Astrocyte (in vitro differentiated cells and primary cell): ENCODE measurements at places on chromosomes 4 and X. TPM values are rescaled to one million over a fixed set of nuclear protein-coding genes. Genes with fewer than 3 reads are reported as not detected.

GRCh38 chrX:25555521-25555920 lies 539.8 kb upstream of the ARX start:
- no peak overlapping the region for H3K27ac ChIP-seq
- H3K27me3 ChIP-seq = no peaks in the 10 kb centered on the region
- DNase-seq = no peak
- no peaks in the 10 kb centered on the region for H3K36me3 ChIP-seq
- H3K4me3 ChIP-seq = no peak overlapping the region

- no peaks in the 10 kb centered on the region for H3K36me3 ChIP-seq
- DNase-seq = no peak
- H3K27me3 ChIP-seq = no peaks in the 10 kb centered on the region
- no peaks in the 10 kb centered on the region for H3K4me1 ChIP-seq
- H3K27ac ChIP-seq = no peak overlapping the region
These were observed 77.9 kb downstream of the JAKMIP1 start for GRCh38 chr4:6122496-6122895.

DNA sequence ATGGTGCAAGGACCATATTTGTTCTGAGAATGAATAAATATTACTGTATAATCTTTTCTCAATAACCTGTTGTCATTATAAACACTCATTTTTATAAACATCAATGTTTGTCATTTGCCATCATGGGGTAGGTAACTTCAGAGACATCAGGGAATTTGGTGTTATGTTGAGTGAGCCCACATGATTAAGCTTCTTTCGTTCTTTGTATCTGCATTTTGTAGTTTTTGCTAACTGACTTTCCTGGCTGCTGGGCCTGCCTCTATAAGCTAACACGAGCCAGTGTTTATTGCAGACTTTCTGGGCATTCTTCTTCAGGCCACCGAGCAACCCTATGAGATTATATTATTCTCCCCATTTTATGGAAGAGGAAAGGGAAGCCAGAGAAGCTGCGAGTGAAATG lies 48.8 kb upstream of the MTMR1 start:
- H3K4me3 ChIP-seq = no peak overlapping the region
- DNase-seq = no peak
- peaks cover 4% of the 10 kb centered on the region for H3K36me3 ChIP-seq
- H3K4me1 ChIP-seq = peaks cover 5% of the 10 kb centered on the region
- no peaks in the 10 kb centered on the region for H3K27me3 ChIP-seq

GRCh38 chr4:94068753-94069719 lies 138.6 kb upstream of the SMARCAD1 start:
- H3K27ac ChIP-seq = no peak overlapping the region
- H3K36me3 ChIP-seq = no peaks in the 10 kb centered on the region
- no peaks in the 10 kb centered on the region for H3K4me1 ChIP-seq
- DNase-seq = no peak
- no peaks in the 10 kb centered on the region for H3K27me3 ChIP-seq

Gene AMBN
- not detected in 2 replicates for total RNA-seq

Gene PDLIM5
- total RNA-seq = 174 and 181 TPM in 2 replicates
